ENCODE measurements at places on chromosomes 2 and 18.

DNA sequence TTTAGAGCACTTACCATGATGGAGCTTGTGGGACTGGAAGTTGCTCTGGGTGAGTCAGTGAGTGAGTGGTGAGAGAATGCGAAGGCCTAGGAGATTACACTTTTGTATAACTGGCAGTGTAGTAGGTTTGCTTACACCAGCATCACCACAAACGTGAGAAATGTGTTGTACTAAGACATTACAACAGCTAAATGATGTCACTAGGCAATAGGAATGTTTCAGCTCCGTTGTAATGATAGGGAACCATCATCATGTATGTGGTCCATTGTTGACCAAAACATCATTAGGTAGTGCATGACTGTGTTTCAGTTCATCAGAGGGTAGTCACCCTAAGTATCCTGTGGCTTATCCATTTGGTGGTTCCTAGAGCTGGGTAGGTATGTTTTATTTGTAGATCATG, 11.9 kb downstream of the ZNF407 start:
- DNase-seq = no peak

DNA sequence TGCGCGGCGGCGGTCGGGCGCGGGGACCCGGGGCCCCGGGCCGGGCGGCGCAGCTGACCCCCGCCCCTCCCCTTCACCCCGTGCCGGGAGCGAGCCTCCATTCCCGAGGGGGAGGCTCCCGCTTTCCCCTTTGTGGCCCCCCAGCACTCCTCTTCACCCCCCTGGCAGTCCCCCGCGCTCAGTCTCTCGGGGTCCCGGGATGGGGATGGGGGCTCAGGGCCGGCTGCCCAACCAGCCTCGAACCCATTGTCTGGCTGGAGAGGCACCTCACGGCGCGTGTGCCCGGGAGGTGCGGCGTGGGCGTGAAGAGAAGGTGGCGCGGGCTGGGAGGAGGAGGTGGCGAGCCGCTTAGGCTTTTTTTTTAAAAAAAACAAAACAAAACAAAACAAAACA, 748 bp downstream of the FMNL2 start:
- DNase-seq = no peak

GRCh38 chr18:75210274-75211001, at the start of gene TSHZ1:
TSHZ1 (plus strand) TSS chr18:75210797; CDS start chr18:75211877, 1,080 bp downstream.
- DNase-seq = peak; percentile 40

GRCh38 chr2:26298638-26299393, 47.1 kb upstream of the SELENOI start:
- DNase-seq = peak; percentile 14

DNA sequence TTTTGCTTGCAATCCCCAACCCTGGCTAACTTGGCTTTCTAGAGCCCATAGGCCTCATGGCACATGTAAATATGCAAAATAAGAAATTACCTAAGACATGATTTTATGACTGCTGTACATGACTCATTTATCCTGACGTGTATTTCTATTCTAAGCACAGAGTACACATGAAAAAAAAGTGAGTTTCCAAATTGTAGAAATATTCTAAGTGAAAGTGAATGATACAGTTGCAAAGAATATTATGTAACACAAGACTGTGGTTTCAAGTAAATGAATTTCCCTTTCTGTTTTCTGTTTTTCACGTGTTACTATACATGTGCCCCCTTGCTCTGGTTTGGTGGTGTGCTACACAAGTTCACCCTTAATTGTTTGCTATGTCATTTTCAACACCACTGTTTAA, 162.4 kb downstream of the LRP1B start:
- no peak for DNase-seq
